ENCODE measurements at places on chromosomes 3 and 15.

DNA sequence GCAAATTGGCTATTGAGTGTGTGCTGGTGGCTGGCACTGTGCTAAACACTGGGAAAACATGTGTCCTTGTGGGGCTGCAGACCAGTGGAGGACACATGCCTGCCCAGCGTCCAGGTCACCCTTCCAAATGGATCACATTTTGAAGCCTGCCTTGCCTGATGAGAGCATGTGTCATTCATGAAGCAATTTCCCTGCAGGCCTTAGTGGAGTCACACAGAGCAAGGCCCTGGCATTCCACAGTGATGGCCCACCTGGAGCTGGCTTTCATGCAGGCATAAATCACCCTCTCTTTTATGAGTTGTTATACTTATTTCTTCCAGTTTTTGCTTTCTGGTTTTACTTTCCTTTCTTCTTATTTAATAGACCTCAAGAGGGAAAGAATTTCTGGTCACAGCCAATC, 219.5 kb downstream of the EPHB1 start:
- no peak for DNase-seq

- DNase-seq, result no peak
Observed at GRCh38 chr3:37198996-37199395, 24.6 kb upstream of the LRRFIP2 start.

- no peak for DNase-seq
Observed at GRCh38 chr3:132659000-132659364, 627 bp downstream of the ACAD11 start.

GRCh38 chr3:15367059-15367458, 34.7 kb upstream of the SH3BP5 start:
- no peak for DNase-seq

DNA sequence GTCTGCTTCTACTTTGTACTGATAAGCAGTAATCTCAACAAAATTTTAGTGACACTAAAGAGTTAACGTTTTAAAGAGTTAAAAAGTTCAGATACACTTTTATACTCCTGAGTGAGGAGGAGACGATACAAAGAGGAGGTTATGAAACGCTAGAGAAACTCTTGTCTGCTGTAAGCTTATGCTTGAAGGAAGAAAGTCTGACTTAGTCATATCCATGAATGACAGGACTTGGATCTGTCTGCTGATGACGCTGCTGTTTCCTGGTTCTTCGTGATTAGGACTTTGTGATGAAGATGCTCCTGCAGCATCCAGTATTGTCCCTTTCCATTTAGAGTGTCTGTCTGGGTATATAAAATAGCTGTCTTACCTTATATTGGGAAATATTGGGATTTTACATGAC, 15.8 kb downstream of the TCF12 start:
- no peak for DNase-seq

DNA sequence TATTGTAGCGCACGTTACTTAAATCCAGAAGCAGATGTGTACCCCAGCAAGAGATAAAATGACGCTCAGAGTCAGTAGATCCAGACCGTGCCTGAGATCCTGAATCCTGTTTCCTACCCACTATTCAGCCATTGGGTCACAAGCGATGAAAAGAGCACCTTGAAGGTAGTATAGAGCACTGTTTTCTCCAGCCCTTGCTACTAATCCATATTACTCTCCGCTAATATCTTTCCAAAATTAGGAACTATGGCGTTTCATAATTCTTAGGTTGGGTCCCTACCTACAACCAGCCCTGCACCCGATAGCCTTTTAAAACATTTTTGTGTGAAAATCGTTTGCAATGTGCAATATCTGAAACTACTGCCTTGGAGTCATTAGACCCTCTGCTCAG, 596 bp downstream of the BTD start:
- DNase-seq, result no peak

- no peak for DNase-seq
Observed at GRCh38 chr15:100448481-100448880, 80.3 kb downstream of the CERS3 start.

DNA sequence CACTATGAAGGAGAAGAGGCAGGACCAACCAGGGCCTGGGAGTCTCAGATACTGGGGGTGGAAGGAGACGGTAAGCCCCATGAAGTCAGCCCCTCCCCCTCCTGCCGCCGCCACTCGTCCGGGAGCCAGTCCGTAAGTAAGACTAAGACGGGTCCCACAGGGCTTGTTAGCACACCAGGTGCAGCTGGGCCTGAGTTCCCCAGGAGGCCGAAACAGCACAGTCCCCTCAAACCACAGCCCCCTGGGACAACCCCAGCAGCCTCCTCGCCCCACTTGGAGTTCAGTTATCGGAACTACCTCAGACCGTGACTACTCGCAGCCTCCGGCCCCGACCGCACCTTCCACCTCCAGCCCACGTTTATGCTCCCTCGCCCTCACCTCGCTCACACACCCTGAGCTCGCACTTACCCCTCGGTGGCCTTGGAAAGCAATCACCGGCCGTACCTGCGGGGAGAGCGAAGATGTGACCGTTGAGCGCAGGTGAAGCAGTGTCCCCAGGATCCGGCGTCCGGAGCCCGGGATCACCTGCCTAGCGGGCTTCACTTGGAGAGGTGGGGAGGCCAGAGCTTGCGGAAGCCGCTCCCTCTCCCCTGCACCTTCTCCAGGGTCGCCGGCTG, 557 bp downstream of the ELL3 start:
- DNase-seq, result no peak

GRCh38 chr3:52321481-52321880, 5.4 kb downstream of the DNAH1 start:
- no peak for DNase-seq

DNA sequence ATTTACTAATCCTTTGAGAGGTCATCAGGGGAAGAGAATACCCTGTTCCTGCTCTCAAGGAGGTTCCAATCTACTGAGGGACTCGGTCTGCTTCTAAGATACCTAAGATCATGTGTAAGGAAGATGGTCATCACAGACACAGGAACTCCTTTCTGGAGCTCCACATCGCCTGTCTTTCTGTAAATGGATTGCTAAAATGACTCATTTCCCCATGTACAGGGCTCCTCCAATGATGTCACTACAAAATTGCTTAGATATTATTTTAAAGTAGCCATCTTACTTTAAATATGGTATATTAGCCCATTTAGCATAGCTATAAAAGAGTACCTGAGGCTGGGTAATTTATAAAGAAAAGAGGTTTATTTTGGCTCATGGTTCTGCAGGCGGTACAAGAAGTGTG, 206.1 kb upstream of the PROK2 start:
- no peak for DNase-seq

GRCh38 chr3:64039981-64040733, 16.9 kb upstream of the PSMD6 start:
- DNase-seq, result no peak

DNA sequence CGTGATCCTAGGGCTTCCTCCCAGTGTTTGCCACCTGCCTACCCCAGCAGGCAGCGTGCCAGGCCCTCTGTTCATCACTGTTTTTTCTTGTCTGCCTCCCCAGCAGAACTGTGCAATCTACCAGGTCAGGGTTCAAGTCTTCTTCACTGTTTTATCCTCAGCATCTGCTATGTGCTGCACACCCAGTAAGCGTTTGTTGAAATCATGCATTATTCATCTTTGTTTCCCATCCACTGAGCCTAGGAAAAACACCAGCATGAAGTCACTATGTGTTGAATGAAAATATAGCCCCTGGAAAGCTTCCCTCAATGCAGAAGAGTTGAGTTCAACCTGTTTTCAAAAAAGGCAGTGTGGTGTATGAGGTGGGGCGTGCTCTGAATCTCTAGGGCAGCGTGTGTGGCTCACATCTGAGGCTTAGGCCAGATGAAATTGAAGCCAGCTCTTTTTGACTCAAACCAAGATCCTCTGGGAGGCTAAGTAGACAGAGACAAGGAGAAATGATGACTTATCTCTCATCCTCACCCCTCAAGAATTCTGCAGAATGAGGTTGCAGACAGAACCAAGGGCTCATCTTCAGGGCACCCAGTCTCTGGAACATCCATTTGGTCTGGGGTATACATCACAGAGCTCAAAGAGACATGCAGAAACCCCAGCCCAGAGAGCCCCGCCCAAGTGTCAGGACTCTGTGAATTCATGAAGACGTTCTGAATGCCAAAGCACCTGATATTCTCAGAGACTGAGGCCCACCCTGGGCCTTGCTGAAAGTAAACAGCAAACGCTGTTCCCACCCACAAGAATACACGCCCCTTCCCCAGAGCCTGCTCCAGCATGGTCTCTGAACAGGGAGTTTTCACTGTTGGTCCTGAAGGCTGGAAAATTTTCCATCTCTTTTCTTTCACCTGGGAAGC, 5.7 kb upstream of the CAV3 start:
- no peak for DNase-seq

DNA sequence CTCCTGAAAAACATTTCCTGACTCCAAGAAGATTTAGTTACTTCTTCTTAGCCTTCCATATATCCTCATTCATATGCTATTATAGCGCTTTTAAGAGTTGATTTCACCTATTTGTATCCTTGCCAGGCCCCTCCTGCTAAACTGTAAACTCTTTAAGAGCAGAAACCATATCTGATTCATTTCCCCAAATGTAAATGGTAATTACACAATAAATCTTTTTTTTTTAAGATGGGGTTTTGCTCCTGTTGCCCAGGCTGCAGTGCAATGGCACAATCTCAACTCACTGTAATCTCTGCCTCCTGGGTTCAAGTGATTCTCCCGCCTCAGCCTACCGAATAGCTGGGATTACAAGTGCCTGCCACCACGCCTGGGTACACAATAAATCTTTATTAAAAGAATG, 4.5 kb downstream of the DLEC1 start:
- no peak for DNase-seq

- no peak for DNase-seq
Observed at GRCh38 chr3:4454142-4454541, 12.9 kb downstream of the SUMF1 start.

GRCh38 chr3:157741607-157742006, 238.4 kb upstream of the VEPH1 start:
- no peak for DNase-seq

DNA sequence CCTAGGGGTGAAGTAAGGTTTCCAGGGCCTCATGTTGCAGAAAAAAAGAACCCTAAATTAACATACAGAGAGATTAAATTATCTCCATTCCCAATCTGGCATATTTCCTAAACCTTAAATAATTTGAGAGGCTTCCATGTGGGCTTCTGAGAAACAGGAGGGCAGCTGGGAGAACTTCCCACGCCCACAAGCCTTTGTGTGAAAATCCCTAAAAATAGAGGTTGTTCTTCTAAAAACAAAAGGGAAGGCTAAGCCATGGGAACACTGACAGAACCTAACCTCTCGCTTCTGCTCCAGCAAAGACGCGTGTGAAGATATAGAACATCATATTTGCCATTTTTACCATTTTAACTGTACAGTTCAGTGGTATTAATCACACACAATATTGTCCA, 812 bp upstream of the SLC12A8 start:
- DNase-seq, result no peak

- DNase-seq, result no peak
Observed at GRCh38 chr15:62706317-62706716, 336.2 kb upstream of the TPM1 start.

DNA sequence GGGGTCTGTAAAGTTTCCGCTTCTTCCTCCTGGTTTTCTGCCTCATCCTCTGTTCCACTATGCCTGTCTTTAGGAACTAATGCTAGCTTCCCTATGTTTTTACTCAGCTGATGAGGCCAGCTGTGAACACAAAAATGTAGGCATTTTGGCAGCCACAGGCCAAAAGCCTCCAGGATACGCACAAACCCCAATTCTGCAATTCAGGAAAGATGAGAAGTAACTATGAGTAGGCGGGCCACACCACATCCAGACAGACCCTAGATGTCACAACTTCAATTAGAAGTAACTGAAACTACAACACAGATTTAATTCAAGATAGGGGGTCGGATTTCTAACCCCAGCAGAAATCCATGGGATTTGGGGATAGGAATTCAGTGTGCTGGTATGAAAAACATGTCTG, 11.9 kb downstream of the CA12 start:
- no peak for DNase-seq

- DNase-seq, result no peak
Observed at GRCh38 chr3:39011191-39011736, 40.5 kb downstream of the SCN11A start.

DNA sequence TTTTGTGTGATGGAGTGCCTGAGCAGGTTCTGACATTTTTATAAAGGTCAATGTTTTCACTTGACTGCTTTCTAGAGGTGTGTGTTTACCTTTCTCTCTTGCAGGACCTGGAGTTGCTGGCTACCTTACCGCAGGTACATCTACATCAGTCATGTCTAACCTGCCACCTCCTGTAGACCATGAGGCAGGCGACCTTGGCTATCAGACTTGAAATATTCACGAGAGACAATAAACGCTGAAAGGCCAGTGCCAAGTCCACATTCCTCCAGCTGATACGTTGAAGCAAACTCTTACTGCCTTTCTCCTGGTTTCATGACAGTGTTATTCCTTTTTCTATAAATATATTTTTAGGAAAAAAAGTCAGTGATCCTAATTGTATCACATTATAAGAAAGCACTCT, 59.0 kb upstream of the ACKR4 start:
- DNase-seq, result no peak

- DNase-seq, result no peak
Observed at GRCh38 chr3:122283796-122284445, 41.1 kb upstream of the CSTA start.

DNA sequence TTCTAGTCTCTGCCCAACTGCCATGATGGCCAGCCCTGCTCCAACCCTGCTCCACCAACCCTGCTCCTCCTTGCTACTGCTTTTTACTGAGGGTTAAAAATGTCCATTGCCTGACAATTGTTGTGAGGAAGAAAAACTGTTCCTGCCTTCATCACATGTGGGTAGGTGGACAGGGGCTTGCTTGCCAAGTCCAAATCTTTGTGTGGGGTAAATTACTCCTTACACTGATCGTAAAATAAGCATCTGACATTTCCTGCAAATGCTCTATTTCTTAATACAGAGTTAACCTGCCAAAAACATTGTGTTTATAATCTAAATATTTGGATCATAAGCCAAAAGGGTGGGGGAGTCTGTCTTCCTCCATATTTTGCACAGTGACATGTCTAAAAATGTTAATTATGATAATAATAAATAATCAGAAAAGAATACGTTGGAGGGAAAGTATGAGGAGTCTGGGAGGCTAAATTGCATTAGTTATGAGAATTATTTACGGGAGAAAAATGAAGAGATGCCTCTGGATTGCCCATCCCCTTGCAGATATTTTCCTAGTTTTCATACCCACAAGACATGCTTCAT, 242.5 kb upstream of the TBL1XR1 start:
- DNase-seq, result no peak

DNA sequence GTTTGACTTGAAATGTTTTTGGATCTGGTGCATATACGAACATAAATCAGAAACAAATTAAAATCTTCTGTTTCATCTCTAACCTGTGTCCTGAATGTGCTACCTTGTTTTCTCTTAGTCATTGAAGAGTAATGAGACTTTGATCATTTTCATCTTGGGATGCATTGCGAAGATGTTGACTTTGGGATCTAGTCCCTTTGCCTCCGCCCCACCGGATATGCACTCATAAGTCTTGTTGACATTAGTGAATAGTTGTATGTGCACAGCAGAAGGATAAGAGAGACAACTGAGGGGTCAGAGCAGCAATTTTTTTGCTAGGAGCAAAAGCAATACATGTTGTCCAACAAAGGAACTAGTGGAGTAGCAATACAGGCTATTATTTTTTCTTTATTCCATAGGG, 35.9 kb upstream of the SPRED1 start:
- no peak for DNase-seq

- no peak for DNase-seq
Observed at GRCh38 chr15:88623061-88623460, 1.9 kb downstream of the AEN start.
